ENCODE measurements at places on chromosomes 5 and 9.

GRCh38 chr5:119393746-119394145 lies 37.9 kb downstream of the TNFAIP8 start:
- no peak for DNase-seq

GRCh38 chr5:56858777-56859442 lies 43.6 kb downstream of the MAP3K1 start:
- no peak for DNase-seq

DNA sequence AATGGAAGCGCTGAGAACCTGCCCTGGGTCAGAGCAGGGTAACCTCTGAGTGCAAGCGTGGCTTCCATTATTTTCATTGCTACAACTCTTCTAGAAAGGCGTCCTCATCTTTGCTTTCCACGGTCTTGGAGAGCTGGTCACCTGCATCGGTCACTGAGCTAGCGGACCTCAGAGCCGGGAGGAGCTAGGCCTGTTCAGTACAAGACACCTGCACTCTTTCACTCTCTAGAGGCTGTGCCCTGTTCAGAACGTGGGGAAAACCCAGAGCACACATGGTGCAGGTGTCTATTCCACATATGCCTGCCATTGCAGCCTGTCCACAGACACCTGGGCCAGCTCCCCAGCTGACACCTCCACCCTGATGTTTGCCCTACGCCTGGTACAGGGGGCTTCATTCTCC lies 147.8 kb upstream of the IRX2 start:
- DNase-seq, result no peak

- DNase-seq, result no peak
Measured at GRCh38 chr5:164941132-164941531, 1435.7 kb downstream of the MAT2B start.

DNA sequence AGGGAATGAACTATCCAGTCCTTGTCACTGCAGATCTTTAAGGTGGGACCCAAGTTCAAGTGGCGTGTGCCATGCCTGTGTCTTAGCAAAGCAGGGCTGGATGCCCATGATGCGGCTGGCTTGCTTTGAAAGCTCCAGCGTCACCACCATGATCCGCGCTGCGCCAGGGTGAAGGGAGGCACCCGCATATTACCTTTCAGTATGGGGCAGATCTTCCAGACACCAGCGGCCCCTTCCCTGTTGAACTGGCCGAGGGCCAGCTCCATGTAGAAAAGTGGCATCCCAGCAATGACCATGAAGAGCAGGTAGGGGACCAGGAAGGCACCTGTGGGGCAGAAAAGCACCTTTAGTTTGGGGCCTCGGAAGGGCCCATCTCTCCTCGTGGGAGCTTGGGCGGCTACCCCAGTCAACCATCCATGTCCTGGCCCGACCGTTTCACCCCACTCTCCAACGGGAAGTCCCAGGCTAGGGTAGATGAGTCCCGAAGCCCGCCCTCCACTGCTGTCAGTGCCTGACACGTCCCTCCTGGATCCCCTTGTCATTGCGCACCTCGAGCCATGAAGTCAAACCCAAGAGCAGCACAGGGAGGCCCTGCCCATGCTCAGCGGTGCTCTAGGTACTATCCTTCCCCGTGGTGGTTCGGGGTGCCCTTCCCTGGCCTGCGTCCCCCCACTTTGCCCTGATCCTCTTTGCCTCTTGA lies 3.9 kb downstream of the SLC6A3 start:
- DNase-seq, result no peak

GRCh38 chr9:132383462-132383883 lies 23.2 kb downstream of the TTF1 start:
- DNase-seq, result no peak

GRCh38 chr5:38367966-38368365 lies 109.6 kb downstream of the EGFLAM start:
- DNase-seq, result no peak

- no peak for DNase-seq
Measured at GRCh38 chr9:124217836-124218437, 39.8 kb upstream of the NEK6 start.

DNA sequence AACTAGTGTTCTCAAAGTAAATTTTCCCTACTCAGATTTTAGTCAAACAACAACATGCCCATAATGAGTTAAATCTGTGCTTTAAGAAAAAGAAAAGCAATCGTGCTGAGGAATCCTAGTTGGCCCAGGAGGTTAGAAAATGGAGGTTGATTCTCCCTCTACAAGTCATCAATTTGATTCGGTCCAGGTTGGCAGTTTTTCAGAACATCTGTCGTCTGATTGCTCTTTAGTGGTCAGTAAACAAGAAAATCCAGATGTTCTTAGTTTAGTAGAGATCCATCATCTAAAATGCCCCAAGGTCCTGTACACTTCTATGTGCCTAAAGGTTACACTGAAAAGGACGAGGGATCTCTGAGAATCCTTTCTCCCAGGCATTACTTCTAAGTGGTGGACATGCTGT lies 659.2 kb downstream of the MTRR start:
- DNase-seq, result no peak

GRCh38 chr5:19488786-19489185 lies 499.2 kb downstream of the CDH18 start:
- DNase-seq, result no peak

GRCh38 chr5:157076558-157076957 lies 17.6 kb upstream of the HAVCR1 start:
- no peak for DNase-seq

GRCh38 chr5:142063376-142063775 lies 45.2 kb upstream of the NDFIP1 start:
- DNase-seq, result no peak

All from stimulated activated CD4-positive, alpha-beta T cell treated with anti-CD3 and anti-CD28 coated beads, TNF-alpha, amount 100 ng/mL, for 1 hour (primary cell).